ENCODE measurements at places on chromosomes 1 and 21.
A peak's percentile ranks its signal among the peaks of the same experiment; 100 is the strongest.

- no peak for DNase-seq
Observed at GRCh38 chr1:205444931-205445645, 10.8 kb downstream of the BLACAT1 start.

- no peak for DNase-seq
Observed at GRCh38 chr21:44539046-44539445, 949 bp downstream of the KRTAP10-1 start.

DNA sequence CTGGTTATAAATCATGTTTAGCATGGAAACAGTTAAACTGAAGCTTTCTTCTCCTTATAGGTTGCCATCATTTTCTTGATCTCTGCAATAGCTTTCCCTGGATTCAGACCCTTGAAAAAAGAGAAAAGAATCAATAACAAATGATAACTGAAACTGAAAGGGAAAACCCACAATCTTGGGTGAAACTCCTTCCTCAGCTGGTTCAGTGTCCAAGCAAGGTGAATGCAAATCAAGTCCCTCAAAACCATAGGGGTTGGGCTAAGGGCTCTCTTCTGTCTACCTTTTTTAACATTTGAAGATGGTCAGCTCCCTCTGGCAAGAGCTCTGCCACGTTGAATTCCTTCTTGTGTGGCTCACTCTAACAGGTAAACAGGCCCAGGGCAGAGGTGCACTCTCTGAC is 7.1 kb upstream of the ATP13A2 start:
- no peak for DNase-seq

GRCh38 chr1:10319750-10320149 is 79.1 kb upstream of the PGD start:
- DNase-seq: no peak

GRCh38 chr1:41557751-41558455 is 73.4 kb upstream of the EDN2 start:
- DNase-seq: no peak

DNA sequence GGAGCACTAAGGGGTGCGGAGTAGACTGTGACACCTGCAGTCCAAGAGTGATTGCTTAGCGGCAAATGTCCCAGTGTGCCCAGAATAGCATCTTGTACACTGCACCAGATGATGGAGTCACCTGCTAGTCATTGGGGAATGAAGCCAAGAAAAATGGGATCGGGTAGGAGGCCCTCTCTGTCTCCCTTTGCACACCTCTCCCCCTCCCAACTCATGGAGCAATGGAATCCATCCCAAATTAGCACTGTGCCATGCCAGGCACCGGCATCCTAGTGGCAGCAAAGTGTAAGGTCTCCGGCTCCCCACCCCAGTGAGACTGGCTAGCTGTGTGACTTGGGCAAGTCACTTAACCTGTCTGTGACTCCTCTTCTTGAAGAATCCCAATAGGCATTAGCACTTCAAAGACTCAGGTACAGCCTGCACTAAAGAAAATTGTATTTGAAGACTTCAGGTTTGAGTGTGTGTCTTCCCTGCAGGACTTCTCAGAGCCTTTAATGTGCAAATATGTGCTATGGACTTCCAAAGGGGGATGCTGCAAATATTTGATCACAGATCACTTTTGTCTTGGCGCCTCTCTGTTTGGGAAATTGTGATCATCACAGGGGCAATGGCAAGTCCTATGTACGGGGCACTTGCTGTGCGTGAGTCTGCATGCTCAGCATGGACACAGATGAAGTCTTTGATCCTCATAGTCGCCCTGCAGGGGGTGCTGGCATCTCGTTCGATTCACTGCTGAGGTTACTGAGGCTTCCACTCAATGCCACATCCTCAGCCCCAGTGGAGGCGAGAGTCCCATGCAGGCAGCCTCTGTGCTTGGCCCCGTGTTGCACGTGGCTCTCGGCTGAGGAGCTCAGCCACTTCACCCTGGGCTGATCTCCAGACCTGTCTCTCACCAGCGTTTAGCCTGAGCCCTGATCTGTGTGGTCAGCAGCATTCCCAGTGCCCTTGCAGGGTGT is 272.9 kb upstream of the C1orf174 start:
- no peak for DNase-seq

- no peak for DNase-seq
Observed at GRCh38 chr1:18166341-18166740, 58.7 kb downstream of the IGSF21 start.

GRCh38 chr1:236522937-236523703 is 662 bp upstream of the LGALS8 start:
- DNase-seq: no peak

GRCh38 chr1:117540532-117540931 is 65.3 kb upstream of the TENT5C start:
- no peak for DNase-seq

DNA sequence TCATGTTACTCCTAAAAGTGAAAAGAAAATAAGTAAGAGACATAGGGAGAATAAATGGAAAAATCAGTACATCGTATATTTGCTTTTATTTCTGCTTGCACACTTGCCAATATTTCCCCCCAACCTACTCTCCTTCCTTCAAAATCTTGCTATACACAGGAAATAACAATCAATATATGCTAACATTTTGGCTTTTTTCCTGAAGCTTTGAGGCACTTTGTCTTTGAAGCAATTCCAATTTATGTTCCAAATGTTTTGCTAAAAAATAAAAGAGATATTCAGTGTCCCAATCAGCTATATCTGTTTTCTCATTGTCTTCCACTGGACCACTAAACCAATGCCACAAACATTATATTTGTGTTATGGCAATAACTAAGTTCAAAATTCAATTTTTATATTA is 184.0 kb upstream of the NEGR1 start:
- DNase-seq: no peak

DNA sequence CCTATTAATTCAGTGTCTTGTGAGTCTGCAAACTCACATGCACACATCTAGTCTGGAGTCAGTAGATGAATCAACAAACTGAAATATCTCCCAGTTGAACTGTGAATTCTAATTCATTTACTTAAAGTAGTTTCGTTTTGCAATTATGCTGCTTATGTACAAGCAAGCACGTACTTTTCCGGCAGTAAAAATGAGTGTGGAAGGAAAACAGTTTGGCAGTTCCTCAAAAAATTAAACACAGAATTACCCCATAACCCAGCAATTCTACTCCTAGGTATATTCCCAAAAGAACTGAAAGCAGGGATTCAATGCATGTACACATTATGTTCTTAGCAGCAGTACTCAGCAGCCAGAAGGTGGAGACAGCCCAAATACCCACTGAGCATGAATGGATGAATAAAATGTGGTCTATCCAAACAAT is 49.3 kb downstream of the GNB1 start:
- DNase-seq: no peak

DNA sequence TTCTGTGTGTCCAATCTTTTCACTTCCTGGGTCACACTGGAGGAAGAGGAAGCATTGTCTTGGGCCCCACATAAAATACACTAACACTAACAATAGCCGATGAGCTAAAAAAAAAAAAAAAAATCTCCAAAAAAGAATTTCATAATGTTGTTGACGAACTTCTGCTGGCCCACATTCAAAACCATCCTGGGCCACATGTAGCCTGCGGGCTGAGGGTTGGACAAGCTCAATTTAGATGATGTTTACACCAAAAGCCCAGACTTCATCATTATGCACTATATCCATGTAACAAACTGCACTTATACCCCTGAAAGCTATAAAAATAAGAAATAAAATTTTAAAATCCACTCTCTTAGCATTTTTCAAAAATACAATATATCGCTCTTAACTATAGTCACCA is 187.8 kb upstream of the PTBP2 start:
- DNase-seq: no peak

GRCh38 chr1:187047298-187047697 is 218.5 kb downstream of the PLA2G4A start:
- no peak for DNase-seq

DNA sequence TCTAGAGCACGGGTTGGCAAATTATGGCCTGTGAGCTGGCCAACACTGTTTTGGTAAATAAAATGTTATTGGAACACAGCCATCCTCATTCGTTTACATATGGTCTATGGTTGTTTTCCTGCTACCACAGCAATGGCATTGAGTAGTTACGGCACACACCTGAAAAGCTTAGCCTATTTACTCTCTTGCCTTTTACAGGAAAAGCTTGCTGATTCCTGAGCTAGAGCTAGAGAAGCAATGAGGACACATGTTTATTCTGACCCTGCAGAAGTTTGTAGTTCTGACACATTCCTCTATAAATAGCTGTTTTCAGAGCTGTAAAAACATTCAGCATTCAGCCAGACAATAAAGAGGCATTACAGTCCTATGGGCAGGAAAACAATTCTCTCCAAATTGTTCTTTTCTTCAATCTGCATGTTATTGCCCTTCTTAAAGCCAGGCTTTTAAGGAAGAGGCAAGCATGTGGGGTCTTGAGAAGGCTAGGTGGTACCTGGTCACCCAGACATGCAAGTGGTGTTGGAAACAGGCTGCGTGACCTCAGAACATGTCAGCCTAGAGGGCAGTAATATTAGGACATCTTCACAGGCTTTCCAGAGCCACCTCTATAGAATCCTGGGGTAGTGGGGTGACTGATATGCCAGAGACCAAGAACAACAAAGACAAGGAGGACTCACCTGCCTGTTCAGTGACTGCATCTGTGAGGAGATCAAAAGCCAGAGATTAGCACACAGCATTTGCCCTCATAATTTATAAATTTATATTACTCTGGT is 1.6 kb downstream of the FCRL2 start:
- no peak for DNase-seq

DNA sequence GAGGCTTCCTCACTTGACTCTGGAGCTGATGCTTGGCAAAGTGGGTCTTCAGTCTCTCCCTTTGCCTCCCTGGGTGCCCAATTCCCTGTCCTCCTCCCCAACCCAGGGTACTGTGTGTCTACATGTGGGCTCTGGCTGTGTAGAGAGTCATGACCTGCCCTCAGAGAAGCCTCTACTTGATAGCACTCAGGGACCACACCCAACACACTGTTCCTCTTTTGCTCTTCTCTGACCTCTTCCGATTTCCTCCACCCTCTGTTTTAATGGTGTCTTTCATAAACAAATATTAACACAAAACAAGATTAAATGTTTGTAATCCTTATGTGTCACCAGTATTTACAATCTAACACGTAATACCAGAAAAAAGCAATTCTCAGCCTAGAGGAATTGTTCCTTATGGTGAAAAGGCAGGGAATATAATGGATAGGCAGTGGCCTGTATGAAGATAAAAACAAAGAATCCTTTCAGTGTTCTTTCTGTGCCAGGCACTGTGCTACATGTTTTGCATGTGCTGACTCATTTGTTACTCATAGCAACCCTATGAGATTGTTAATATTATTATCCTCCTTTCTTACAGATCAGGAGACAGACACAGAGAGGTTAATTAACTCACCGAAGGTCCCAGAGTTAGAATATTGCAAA is 58.2 kb downstream of the HSD3B1 start:
- no peak for DNase-seq

- no peak for DNase-seq
Observed at GRCh38 chr1:32775640-32776337, 41.4 kb downstream of the YARS1 start.

GRCh38 chr1:40143891-40144575 is 17.2 kb upstream of the RLF start:
- peak; percentile 43 for DNase-seq

DNA sequence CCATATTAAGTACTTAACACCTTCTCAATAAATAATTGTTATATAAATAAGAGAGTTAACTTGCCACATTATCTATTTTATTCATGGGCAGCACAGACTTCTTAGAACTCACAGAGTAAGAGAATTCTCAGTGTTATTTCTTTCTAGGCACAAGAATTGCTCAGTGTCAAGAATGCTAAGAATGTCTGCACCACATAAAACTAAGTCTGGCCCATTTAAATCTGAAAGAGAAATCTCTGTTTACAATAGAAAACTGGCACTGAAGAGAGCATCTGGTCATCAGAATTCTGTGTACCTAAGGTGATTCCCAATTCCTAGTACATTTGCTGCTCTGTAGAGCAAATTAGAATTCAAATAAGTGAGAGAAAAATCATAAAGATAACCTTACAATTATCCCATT is 3.8 kb downstream of the OR10K2 start:
- no peak for DNase-seq

GRCh38 chr1:97849345-97850340 is 71.2 kb downstream of the DPYD start:
- DNase-seq: peak; percentile 38

DNA sequence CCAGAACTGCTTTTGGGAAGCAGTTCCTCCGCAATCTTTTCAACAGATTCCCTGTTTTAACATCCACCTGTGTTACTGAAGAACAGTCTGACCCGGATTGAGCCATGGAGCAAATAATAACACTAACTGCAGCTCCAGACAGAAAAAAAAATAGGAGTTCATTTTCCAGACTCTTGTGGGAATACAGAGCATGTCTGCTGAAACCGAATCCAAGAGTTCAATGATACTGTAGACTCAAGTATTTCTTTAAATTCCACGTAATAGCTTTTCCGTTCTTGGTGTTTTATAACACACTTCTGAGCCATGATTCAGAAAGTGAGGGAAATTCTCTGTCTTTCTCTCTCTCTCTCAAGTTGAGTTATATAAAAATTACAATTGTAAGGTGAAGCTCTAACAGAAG is 60.6 kb downstream of the DDAH1 start:
- DNase-seq: no peak

GRCh38 chr1:165603810-165604209 is 27.2 kb upstream of the MGST3 start:
- no peak for DNase-seq

DNA sequence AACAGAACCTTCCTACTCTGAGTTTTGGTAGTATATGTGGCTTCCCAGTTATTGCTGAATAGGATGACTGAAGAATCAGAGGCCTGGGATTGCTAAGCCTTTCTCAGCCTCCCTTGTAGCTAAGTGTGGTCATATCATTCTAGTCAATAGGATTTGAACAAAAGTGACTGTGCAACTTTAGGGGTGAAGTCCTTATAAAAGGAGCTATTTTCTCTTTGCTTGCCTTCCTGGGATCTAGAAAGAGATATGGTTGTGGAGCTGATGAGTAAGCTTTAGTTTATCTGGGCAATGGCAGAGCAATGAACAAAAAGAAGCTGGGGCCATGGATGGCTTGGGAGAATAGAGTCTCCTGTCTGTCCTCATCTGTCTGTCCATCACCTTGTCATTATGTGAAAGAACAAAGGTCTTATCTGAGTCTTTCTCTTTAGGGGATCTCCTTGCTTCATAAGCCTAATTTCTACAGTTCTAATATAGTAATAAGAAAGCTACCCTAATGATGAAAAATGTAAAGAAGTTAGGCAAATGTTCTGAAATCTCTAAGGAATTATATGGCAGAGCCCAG is 91.5 kb downstream of the TENT5C start:
- DNase-seq: no peak

DNA sequence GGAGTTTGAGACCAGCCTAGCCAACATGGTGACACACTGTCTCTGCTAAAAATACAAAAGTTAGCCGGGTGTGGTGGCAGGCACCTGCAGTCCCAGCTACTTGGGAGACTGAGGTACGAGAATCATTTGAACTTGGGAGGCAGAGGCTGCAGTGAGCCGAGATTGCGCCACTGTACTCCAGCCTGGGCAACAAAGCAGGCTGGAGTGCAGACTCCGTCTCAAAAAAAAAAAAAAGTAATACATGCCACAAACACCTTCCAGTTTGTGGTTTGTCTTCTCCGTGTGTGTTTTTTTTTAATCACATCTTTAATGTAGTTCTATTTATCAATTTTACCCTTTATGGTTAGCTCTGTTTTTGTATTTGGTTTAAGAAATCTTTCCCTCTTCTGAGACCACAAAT is 22.3 kb downstream of the POGZ start:
- DNase-seq: no peak
